Thymus (tissue), 14 donors: ENCODE measurements at places on chromosomes 3 and 15. TPM values are rescaled to one million over a fixed set of nuclear protein-coding genes. Genes with fewer than 3 reads are reported as not detected.

ISLR2 gene
- 0.19 TPM for total RNA-seq

ARPC4 gene
- total RNA-seq: 187 TPM

PPIP5K1 gene
- total RNA-seq: 4.6 TPM

NMNAT3 gene
- total RNA-seq: 4.7 TPM

DNA sequence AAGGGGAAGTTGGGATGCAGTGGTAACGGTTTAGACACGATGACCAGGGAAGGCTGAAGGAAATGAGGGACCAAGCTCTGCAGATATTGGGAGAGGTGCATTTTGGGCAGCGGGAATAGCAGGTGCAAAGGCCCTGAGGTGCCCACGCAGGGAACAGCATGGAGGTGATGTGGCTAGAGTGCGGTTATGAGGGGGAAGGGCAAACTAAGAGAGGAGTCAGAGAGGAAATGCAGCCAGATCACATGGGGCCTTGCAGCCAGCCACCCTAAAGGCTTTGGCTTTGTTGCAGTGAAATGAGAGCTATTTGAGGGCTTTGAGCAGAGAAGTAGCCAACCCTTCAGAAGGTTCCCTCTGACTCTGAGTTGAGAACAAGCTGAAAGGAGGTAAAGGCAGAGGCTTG is 2.6 kb downstream of the SPATA12 start:
- DNase-seq: no peak

- no peak for DNase-seq
Measured at GRCh38 chr3:118536764-118537163, 497.9 kb downstream of the IGSF11 start.

- no peak for DNase-seq
Measured at GRCh38 chr15:62935300-62936081, 107.1 kb upstream of the TPM1 start.

LRRK1 gene
- 3.4 TPM for total RNA-seq

GRCh38 chr15:30990446-30991254 is 778 bp downstream of the MTMR10 start:
- no peak for DNase-seq

DNA sequence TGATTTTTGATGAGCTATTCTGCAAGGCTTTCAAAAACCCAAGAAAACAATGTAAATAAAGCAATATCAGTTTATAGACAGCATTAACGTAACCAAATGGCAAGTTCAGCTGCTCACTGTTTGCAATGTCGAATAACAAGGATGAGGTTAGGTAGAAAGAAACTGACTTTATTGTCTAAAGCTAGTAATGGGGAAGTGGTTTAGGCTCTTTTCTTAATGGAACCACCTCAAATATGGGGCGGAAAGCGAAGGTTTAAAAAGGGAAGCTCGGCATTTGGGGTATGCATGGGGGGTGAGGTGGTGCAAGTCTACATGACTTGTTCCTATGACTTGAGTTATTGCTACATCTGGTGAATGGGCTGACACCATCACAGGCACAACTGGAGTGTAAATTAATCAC is 1060.2 kb downstream of the NSUN3 start:
- DNase-seq: no peak

STARD9 gene
- 4.4 TPM for total RNA-seq

DNA sequence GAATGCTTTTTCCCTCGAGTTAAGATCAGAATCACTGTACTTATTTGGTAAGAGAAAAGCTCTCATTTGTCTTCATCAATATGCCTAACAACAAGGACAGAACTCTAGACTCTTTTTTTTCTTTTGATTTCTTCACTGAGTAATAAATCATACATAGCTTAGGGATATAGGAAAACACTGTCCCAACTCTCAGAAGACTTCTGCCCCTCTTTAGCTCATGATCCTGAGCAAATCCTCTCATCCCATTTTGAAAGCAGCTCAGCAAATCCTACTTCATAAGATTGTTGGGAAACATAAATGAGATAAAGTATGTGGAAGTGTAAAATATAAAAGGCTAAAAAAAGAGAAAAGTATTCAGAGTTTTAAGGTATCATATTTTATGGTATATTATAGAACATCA is 141.7 kb downstream of the ATP8B4 start:
- no peak for DNase-seq

XCR1 gene
- 4.2 TPM for total RNA-seq

CISH gene
- 10.2 TPM for total RNA-seq
